ENCODE measurements at places on chromosomes 1 and 21.
A peak's percentile ranks its signal among the peaks of the same experiment; 100 is the strongest.

- no peaks in the 10 kb centered on the region for H3K36me3 ChIP-seq
- no peaks in the 10 kb centered on the region for H3K4me1 ChIP-seq
- no peak overlapping the region for H3K4me3 ChIP-seq
- H3K27ac ChIP-seq, result no peak overlapping the region
- no peak for DNase-seq
These were observed 217.0 kb downstream of the S1PR1 start for GRCh38 chr1:101453844-101454243.

- H3K4me1 ChIP-seq, result no peaks in the 10 kb centered on the region
- H3K27ac ChIP-seq, result no peak overlapping the region
- no peaks in the 10 kb centered on the region for H3K36me3 ChIP-seq
- H3K27me3 ChIP-seq, result no peaks in the 10 kb centered on the region
These were observed 99.9 kb downstream of the KCNH1 start for GRCh38 chr1:211033921-211034525.

DNA sequence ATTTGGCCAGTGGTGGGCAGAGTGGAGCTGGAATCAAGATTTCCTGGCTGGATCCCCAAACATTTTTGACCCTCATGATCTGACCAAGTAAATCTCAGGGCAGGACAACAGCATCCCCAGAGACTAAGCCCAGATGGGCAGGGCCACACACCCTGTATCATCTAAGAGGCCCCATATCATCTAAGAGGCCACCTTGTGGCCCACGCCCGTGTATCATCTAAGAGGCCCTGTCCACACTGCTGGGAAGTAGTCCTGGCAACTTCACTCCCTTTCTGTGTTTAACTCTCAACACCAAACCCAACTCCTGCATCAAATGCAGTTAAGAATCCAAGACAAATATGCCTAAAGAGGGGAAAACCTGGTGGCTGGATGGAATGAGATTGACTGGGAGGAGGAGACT lies 81.6 kb upstream of the SSX2IP start:
- H3K4me3 ChIP-seq, result no peak overlapping the region
- DNase-seq, result no peak
- H3K36me3 ChIP-seq, result no peaks in the 10 kb centered on the region
- H3K27ac ChIP-seq, result no peak overlapping the region

DNA sequence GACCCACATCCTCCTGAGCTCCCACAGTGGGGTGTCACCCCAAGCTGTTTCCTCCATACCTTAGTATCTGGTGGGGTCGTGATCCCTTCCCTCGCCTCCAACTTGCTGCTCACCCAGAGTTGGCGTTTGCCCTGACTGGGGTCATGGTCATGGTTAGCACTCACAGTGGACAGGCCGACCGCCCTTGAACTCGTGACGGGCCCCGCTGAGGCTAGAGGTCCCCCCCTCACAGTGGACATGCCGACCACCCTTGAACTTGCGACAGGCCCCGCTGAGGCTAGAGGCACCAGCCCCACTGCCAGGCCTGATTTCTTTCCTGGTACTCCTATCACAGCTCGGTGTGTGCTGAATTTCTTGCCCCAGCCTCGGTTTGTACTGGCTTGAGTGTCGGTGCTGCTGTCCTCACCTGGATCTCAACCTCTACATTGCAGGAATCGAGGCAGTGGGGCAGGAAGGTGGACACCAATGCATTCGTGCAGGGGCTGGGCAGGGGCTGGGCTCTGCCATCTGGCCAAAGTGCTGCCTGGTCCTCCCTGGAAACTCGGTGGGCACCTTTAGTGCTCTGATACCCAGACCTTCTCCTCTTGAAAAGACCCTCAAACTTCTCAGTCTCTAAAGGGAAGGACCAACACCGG lies 37.5 kb upstream of the AJAP1 start:
- no peak overlapping the region for H3K27ac ChIP-seq
- H3K27me3 ChIP-seq, result no peaks in the 10 kb centered on the region
- DNase-seq, result no peak
- H3K36me3 ChIP-seq, result no peaks in the 10 kb centered on the region
- H3K4me3 ChIP-seq, result no peak overlapping the region

DNA sequence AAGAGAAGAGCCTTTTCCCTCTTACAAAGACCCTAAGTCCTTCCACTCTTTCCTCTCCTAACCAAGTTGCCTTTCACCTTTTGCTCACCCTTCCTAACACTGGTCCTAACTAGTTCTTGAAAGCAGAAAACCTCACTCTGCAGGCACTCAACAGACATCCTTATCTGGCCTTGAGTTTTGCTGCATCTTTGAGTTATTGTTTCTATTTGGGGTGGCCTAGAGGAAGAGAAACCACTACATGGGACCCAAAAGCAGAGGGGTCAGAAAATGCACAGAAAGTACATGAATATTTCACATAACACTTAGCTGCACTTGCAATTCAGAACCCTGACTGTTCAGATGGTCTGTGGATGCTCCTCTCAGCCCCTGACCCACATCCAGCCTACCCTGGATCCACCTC lies 178.3 kb upstream of the SYT6 start:
- no peaks in the 10 kb centered on the region for H3K4me1 ChIP-seq
- no peak overlapping the region for H3K27ac ChIP-seq
- H3K36me3 ChIP-seq, result no peaks in the 10 kb centered on the region
- H3K27me3 ChIP-seq, result no peaks in the 10 kb centered on the region
- no peak for DNase-seq

DNA sequence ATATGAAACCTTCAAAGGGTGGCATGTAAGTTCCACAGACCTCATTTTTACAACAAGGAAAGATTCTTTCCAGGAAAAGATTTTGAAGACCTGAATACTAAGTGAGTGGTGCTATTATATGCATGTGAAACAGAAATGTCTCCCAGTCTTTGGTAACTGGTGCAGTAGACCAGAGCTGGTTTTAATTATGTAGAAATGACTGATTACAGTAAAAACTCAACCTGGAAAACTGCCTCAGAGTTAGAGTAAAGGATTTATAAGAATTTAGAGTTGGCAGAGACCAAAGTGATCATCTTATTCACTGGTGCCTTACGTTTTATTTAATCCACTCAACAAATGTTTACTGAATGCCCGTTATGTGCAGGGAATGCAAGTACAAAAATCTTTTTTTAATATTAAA lies 30.2 kb upstream of the LRRC8D start:
- DNase-seq, result no peak
- H3K4me3 ChIP-seq, result no peak overlapping the region
- no peak overlapping the region for H3K27ac ChIP-seq
- no peaks in the 10 kb centered on the region for H3K27me3 ChIP-seq
- H3K4me1 ChIP-seq, result no peaks in the 10 kb centered on the region

- no peak overlapping the region for H3K27ac ChIP-seq
- no peak for DNase-seq
These were observed 112.3 kb upstream of the NFIA start for GRCh38 chr1:60969971-60970509.

DNA sequence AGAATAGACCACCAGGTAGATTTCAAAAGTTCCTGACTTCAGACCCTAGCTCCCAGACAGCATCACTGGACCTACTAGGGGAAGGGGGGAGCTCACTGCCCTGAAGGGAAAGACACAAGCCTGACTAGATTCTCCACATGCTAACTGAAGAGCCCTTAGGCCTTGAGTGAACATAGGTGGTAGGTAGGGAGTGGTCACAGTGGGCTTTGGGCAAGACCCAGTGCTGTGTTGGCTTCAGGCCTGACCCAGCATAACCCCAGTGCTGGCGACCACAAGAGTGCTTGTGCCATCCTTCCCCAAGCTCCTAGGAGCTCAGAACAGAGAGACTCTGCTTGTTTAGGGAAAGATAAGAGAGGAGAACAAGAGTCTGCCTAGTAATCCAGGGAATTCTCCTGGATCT lies 51.1 kb upstream of the ACADM start:
- no peaks in the 10 kb centered on the region for H3K36me3 ChIP-seq
- H3K27me3 ChIP-seq, result no peaks in the 10 kb centered on the region
- H3K4me3 ChIP-seq, result no peak overlapping the region
- H3K27ac ChIP-seq, result no peak overlapping the region
- H3K4me1 ChIP-seq, result peaks cover 2% of the 10 kb centered on the region

GRCh38 chr1:199322278-199322677 lies 683.4 kb downstream of the PTPRC start:
- no peaks in the 10 kb centered on the region for H3K27me3 ChIP-seq
- no peak for DNase-seq
- no peaks in the 10 kb centered on the region for H3K4me1 ChIP-seq

- H3K4me3 ChIP-seq, result no peak overlapping the region
- no peak for DNase-seq
- H3K27me3 ChIP-seq, result no peaks in the 10 kb centered on the region
- H3K4me1 ChIP-seq, result peaks cover 8% of the 10 kb centered on the region
- no peaks in the 10 kb centered on the region for H3K36me3 ChIP-seq
These were observed 459.2 kb upstream of the RUNX1 start for GRCh38 chr21:35508139-35508888.

GRCh38 chr1:46036894-46037839 lies 95.3 kb downstream of the PIK3R3 start:
- no peaks in the 10 kb centered on the region for H3K27me3 ChIP-seq
- H3K4me3 ChIP-seq, result no peak overlapping the region
- H3K27ac ChIP-seq, result no peak overlapping the region
- no peaks in the 10 kb centered on the region for H3K4me1 ChIP-seq
- H3K36me3 ChIP-seq, result peaks cover 5% of the 10 kb centered on the region

DNA sequence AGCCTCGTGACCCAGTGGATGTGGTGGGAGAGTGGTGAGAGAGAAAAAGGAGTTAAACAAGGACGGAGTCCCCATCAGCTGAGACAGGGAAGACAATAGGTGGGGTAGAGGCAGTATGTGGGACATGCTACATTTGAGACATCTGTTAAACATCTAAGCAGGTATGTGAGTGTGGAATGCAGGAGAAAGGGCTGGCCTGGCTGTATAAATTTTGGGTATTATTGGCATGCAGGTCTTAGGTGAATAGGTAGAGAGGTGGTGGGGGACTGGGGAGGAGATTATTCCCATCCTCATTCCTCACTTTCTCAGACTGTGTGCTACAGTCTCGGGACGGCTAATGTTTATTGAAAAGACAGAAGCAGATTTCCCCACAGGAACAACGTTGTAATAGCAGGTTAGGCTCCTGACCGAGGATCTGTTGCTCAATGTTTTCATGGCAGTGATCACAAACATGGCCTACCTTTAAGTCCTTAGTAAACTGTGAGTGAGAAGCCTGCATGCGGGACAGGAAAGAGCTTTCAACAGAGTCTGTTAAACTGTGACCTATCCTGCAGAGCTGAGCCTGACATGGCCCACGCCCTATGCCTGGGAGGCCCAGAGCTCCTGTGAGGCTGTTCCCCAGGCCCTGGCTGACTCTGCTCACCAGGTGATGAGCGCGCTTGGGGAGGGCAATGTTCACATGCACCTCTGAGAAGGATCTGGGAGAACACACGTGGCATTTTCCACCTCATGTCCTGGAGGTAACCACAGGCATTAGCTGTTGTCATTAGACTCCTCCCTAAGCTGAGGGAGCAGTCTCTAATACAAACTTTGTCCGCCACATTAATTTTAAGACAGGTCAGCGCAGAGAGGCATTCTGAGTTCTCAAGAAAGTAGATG lies 16.5 kb downstream of the VSIG8 start:
- H3K4me1 ChIP-seq, result no peaks in the 10 kb centered on the region
- no peaks in the 10 kb centered on the region for H3K36me3 ChIP-seq
- no peaks in the 10 kb centered on the region for H3K27me3 ChIP-seq
- DNase-seq, result no peak
- H3K4me3 ChIP-seq, result no peak overlapping the region
- no peak overlapping the region for H3K27ac ChIP-seq

DNA sequence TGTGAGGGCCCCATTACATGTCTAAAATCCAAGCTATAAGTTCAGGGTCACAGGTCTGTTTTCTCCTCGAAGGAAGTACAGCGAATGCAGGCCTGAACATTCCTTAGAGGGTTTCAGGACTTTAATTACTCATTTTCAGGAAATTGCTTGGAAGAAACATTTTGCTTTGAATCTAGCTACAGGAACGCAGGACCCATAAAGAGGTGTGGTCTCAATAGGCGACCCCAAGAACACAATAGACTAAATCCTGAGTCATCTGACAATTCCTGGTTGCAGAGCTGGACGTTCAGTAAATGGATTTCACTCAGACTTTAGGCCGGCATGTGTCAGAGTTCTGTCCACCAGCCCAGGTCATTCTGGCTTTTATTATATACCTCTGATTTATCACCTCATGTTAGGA lies 1.0 kb upstream of the ERG start:
- no peak overlapping the region for H3K4me3 ChIP-seq
- H3K4me1 ChIP-seq, result no peaks in the 10 kb centered on the region
- no peak overlapping the region for H3K27ac ChIP-seq
- DNase-seq, result no peak
- no peaks in the 10 kb centered on the region for H3K27me3 ChIP-seq

DNA sequence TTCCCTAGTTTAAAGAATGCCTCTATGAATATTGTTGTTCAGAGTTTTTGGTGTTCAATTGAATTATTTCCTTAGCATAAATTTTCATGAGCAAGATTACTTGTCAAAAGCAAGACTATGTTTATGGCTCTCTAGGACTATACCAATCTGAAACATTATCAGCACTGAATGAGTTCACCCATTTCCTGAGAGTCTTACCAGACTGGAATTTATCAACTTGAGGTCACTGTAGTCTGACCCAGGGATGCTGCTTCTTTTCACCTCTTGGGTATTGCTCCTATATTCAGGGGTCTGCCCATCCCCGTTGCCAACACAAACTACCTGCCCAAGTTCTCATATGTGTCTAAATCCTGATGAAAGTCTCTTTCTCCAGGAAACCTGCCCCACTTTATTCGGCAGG lies 42.6 kb downstream of the OPTC start:
- DNase-seq, result no peak
- no peaks in the 10 kb centered on the region for H3K27me3 ChIP-seq
- no peaks in the 10 kb centered on the region for H3K36me3 ChIP-seq
- H3K27ac ChIP-seq, result no peak overlapping the region
- no peak overlapping the region for H3K4me3 ChIP-seq

- no peak for DNase-seq
- no peaks in the 10 kb centered on the region for H3K36me3 ChIP-seq
- no peaks in the 10 kb centered on the region for H3K4me1 ChIP-seq
These were observed 12.4 kb downstream of the HOOK1 start for GRCh38 chr1:59827055-59827643.

DNA sequence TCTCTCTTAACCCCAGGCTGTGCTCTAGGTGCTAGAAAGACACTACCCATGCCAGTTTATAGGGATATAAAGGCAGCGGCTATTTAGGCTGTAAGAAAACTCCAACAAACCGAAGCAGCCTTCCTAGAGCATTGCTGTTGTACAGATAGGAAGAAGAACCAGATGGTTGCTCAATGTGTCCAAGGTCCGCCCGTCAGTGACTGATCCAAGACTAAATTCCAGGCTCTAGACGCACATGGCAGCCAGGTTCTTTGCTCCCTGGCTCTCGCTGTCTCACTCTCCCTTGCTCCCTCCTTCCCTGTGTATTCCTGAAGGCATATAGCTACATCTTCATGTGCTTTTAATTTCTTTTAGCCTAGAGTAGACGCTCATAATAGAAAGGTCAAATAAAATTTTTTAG lies 303.4 kb downstream of the KIF26B start:
- no peak overlapping the region for H3K4me3 ChIP-seq
- no peaks in the 10 kb centered on the region for H3K36me3 ChIP-seq
- H3K4me1 ChIP-seq, result 0 out of 2 replicates have a peak, but pooled peaks cover 1% of the 10 kb centered on the region
- H3K27me3 ChIP-seq, result no peaks in the 10 kb centered on the region
- H3K27ac ChIP-seq, result no peak overlapping the region
- DNase-seq, result no peak

- peak overlapping the region; percentile 73 for H3K4me3 ChIP-seq
- DNase-seq, result no peak
- H3K27ac ChIP-seq, result no peak overlapping the region
These were observed 478 bp downstream of the C2CD2 start for GRCh38 chr21:41953249-41953830.

GRCh38 chr1:22808676-22809483 lies 98.2 kb downstream of the EPHB2 start:
- no peaks in the 10 kb centered on the region for H3K27me3 ChIP-seq
- DNase-seq, result no peak
- no peaks in the 10 kb centered on the region for H3K36me3 ChIP-seq
- H3K4me1 ChIP-seq, result peaks cover 11% of the 10 kb centered on the region
- no peak overlapping the region for H3K4me3 ChIP-seq

- H3K4me1 ChIP-seq, result no peaks in the 10 kb centered on the region
- DNase-seq, result no peak
- no peaks in the 10 kb centered on the region for H3K36me3 ChIP-seq
- no peak overlapping the region for H3K4me3 ChIP-seq
These were observed 256.6 kb upstream of the RGS18 start for GRCh38 chr1:191901651-191902050.

Measured in iPS DF 6.9 (cell line).